ENCODE measurements at places on chromosomes 7 and 10. TPM values are rescaled to one million over a fixed set of nuclear protein-coding genes. Genes with fewer than 3 reads are reported as not detected.

The ZNF365 gene
- polyA plus RNA-seq = 0.53 TPM

The LSM5 gene
- 47.6 TPM for polyA plus RNA-seq

GRCh38 chr7:41792120-41792519, 89.2 kb upstream of the INHBA start:
- H3K4me1 ChIP-seq = no peaks in the 10 kb centered on the region
- H3K36me3 ChIP-seq = no peaks in the 10 kb centered on the region
- no peak overlapping the region for H3K4me3 ChIP-seq
- no peak overlapping the region for H3K27ac ChIP-seq

DNA sequence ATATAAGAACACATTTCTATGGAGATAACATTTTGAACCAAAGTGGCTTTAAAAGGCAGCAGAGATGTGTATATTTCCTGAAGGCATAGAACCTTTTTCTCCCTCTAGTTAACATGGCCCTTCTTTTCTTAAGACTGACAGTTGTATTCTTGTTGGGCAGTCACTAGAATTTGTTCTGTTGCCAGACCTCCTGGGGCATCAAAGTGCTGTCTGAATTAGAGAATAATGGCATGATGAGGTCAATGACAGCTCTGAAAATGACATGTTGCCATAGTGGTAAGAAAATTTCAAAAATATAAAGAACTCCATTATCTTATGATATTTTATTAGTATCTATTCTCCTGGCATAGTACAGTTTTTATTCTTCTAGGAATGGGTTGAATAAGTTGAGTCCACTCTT, 446.7 kb downstream of the NRG3 start:
- H3K4me1 ChIP-seq = no peaks in the 10 kb centered on the region
- H3K36me3 ChIP-seq = no peaks in the 10 kb centered on the region
- no peak for DNase-seq

DNA sequence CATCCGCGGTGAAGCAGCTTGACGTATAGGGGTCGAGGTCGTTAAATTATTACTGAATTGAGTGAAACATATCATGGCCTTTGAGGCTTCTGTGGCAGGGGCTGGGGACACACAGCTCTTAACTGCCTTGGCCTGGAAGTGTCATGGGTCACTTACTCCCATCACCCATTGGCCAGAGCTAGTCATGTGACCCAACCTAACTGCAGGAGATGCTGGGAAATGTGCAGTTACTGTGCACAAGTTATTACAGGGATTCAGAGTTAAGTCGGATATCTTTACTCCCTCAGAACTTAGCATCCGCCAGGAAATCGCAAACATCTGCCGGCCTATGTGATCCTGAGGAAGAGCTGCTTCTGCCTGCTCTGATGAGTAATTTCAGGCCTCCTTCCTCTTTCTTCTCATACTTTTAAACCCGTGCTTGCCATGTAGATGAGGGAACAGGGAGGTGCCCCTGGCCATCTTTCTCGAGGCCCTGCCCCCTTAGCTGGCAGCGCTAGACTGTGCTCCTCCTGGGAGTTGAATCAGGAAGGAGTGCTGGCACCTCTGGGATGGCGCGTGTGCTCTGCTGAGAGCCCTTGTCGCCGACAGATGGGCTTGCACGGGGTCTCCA, 203.6 kb downstream of the TCF7L2 start:
- H3K4me3 ChIP-seq = no peak overlapping the region
- no peak overlapping the region for H3K27ac ChIP-seq
- H3K4me1 ChIP-seq = no peaks in the 10 kb centered on the region

DNA sequence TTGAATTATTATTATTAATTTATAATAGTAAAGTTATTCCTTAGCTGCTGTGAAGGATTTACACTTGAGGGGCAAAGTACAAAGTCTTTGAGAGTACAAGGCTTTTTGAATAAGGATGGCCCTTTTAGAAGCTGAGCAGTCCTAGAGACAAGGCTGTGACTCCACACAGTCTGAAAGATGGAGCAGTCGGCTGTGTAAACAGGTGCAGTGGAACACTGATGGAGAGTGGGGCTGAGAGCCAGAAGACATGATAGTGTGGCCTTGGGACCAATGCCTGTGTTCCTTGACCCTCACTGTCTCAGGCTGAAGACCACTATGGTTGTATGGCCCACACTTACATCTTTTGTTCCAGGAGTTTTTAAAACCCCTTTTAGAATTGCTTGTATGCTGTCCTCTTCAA, 311.2 kb upstream of the PHF14 start:
- no peaks in the 10 kb centered on the region for H3K4me1 ChIP-seq
- DNase-seq = no peak
- no peaks in the 10 kb centered on the region for H3K27me3 ChIP-seq
- H3K4me3 ChIP-seq = no peak overlapping the region
- no peak overlapping the region for H3K27ac ChIP-seq
- H3K36me3 ChIP-seq = no peaks in the 10 kb centered on the region

- no peaks in the 10 kb centered on the region for H3K4me1 ChIP-seq
- DNase-seq = no peak
- H3K4me3 ChIP-seq = no peak overlapping the region
- no peaks in the 10 kb centered on the region for H3K36me3 ChIP-seq
Measured at GRCh38 chr10:77861366-77861765, 65.2 kb downstream of the DLG5 start.

GRCh38 chr10:75166623-75166972, 44.0 kb upstream of the VDAC2 start:
- no peaks in the 10 kb centered on the region for H3K4me1 ChIP-seq
- no peaks in the 10 kb centered on the region for H3K36me3 ChIP-seq
- no peak for DNase-seq
- no peak overlapping the region for H3K4me3 ChIP-seq
- no peaks in the 10 kb centered on the region for H3K27me3 ChIP-seq
- no peak overlapping the region for H3K27ac ChIP-seq

DNA sequence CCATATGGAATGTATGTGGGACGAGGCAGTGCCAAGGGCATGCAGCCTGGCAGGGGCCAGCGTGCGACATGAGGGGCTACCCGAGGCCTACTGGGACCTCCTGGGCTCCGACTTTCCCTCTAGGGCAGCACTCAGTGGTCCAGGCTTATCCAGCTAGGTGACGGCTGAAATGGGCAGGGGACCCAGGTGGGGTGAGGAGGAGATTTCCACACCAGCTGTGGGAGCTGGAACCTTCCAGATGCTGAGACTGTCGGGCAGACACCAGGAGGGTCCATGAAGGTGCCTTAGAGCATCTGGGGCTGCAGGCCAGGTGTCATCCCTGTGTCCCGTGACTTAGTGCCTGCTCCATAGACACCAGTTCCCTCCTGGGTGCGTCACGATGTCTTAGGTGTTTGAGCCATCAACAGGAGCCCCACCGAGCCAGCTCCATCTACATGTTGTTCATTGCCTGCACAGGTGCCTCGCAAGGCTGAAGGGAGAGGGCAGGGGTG, 13.4 kb downstream of the ZNF316 start:
- H3K4me3 ChIP-seq = no peak overlapping the region
- H3K27ac ChIP-seq = no peak overlapping the region
- no peaks in the 10 kb centered on the region for H3K4me1 ChIP-seq
- peak; percentile 44 for DNase-seq

DNA sequence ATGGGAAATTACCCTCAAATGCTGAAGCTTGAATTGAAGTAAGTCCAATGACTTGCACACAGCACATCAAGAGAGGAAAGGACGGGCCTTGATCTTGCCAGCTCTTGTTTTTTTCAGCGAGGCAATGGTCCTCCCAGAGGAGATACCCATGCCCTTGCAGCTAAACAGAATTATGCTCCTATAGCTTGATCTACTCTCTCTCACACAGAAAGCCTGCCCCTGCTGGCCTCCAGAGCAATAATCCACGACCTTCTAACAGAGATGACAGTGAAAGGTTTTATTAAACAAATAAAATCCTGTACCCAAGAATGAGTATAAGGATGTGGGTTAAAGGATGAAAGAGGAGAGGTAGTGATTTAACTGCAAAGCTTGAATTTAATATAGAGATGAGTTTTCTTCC, 268.0 kb downstream of the ADRA2A start:
- peaks cover 12% of the 10 kb centered on the region for H3K4me1 ChIP-seq
- H3K27ac ChIP-seq = no peak overlapping the region
- no peaks in the 10 kb centered on the region for H3K27me3 ChIP-seq
- no peak for DNase-seq

DNA sequence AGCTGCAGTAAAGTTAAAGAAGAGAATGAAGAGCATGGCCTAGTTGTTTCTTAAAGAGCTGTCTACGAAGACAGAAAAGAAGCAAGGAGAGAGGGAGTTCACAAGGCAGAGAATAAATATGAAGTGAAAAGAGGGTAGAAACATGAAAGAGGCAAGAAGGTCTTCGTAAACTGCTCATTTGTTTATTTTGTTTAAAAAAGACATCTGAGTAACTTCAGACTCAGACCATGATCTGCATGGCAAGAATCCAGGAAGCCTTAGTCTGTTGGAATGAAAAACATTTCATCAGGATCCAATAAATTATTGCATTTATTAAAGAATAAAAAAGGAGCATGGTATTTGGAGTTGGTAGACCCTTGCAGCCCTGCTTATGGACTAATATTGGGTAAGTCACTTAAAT, 151.1 kb downstream of the SEM1 start:
- H3K4me3 ChIP-seq = no peak overlapping the region
- H3K36me3 ChIP-seq = no peaks in the 10 kb centered on the region
- H3K4me1 ChIP-seq = no peaks in the 10 kb centered on the region
- no peak for DNase-seq
- no peaks in the 10 kb centered on the region for H3K27me3 ChIP-seq
- H3K27ac ChIP-seq = no peak overlapping the region

The ADAMTS14 gene
- 0.34 TPM for polyA plus RNA-seq

GRCh38 chr7:75722373-75722772, 16.4 kb downstream of the HIP1 start:
- no peak overlapping the region for H3K27ac ChIP-seq
- no peaks in the 10 kb centered on the region for H3K36me3 ChIP-seq
- DNase-seq = no peak

The CUZD1 gene
- 2,052 TPM for polyA plus RNA-seq

The C1QL3 gene
- 0.05 TPM for polyA plus RNA-seq

GRCh38 chr7:151320263-151320845, 21.3 kb upstream of the NUB1 start:
- H3K27ac ChIP-seq = no peak overlapping the region
- H3K4me1 ChIP-seq = no peaks in the 10 kb centered on the region
- H3K36me3 ChIP-seq = no peaks in the 10 kb centered on the region

- H3K4me3 ChIP-seq = no peak overlapping the region
- no peaks in the 10 kb centered on the region for H3K4me1 ChIP-seq
- H3K27ac ChIP-seq = no peak overlapping the region
- no peaks in the 10 kb centered on the region for H3K36me3 ChIP-seq
Measured at GRCh38 chr10:35889971-35890675, 248.0 kb upstream of the FZD8 start.

Data from pancreas (tissue), 10 donors.